ENCODE measurements at places on chromosomes 4 and X.

DNA sequence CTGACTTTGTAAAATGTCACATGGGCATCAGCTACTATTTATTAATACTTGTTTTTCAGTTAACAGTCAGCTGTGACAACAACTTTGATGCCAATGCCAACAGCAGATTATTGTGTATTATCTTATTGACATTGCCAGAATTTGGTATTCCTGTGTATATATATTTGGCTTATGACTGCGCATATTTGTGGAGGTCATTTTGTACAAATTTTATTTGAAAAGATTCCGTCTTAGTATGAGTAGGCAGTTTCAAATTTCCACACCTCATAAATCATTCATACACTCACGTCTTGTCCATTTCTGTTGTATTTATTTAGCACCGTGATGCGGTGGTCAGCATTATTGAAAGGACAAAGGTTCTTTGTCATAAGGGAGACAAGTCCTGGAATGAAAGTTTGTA is 558.2 kb upstream of the NDST4 start:
- no peak for DNase-seq

DNA sequence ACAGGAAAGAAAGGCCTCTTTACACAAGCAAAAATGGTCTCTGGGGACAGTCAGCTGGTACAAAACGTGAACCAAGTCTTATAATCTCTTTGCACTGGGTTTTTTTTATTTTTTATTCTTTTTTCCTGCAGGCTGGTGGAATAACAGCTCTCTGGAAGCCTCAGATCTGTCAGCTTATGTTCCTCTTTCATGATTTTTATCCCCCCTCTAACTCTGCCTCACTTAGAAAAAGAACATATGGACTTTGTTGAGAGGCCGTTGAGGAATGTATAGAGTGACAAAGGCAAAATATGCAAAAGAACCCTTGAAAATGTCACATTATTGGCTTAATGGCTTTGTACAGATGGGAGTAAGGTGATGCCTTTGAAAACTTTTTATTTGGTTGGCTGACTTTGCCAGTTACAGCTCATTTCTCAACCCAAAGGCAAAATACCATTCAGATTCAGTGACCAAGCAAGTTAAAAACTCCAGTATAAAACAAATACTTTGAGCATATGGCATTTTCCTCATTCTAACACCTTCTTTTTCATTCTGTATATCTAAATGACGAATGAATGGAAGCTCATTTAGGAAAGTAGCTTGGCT is 111.1 kb downstream of the RNF150 start:
- no peak for DNase-seq

GRCh38 chr4:176320340-176320975 is 692 bp downstream of the SPCS3 start:
- DNase-seq: peak; percentile 92

DNA sequence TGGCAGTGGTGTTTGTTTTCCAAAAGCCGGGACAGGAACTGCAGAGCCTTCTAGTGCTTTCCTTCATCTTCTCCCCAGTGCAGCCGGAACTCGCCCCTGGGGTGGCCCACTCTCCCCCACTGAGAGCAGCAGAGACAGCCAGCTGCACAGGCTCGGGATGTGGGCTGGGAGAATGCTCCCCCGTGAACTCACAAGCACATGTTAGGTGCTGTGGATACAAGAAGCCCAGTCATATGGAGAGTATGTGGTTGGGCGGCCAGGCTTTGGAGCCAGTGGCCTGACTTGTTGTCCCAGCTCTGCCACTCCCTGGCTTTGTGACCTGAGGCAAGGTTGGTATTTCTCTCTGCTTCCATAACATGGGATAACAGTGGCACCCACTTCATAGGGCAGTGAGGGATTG is 9.4 kb upstream of the KIAA0232 start:
- DNase-seq: no peak

DNA sequence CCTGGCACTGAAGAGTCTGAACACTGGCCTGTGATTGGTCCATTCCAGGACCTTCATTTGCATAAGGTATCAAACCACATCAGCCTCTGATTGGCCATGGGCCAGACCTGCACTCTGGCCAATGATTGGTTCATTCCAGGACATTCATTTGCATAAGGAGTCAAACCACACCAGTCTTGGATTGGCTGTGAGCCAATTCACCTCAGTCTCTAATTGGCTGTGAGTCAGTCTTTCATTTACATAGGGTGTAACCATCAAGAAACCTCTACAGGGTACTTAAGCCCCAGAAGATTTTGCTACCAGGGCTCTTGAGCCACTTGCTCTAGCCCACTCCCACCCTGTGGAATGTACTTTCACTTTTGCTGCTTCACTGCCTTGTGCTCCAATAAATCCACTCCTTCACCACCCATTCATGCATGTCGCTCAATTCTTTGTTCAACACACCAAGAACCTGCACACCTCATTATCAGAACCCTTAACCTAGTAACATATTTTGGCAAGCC is 14.2 kb upstream of the HERC5 start:
- DNase-seq: no peak

- no peak for DNase-seq
These were observed 56.2 kb upstream of the ANKRD50 start for GRCh38 chr4:124768596-124769365.

GRCh38 chrX:70128071-70128470 is 5.2 kb upstream of the IGBP1 start:
- DNase-seq: no peak

DNA sequence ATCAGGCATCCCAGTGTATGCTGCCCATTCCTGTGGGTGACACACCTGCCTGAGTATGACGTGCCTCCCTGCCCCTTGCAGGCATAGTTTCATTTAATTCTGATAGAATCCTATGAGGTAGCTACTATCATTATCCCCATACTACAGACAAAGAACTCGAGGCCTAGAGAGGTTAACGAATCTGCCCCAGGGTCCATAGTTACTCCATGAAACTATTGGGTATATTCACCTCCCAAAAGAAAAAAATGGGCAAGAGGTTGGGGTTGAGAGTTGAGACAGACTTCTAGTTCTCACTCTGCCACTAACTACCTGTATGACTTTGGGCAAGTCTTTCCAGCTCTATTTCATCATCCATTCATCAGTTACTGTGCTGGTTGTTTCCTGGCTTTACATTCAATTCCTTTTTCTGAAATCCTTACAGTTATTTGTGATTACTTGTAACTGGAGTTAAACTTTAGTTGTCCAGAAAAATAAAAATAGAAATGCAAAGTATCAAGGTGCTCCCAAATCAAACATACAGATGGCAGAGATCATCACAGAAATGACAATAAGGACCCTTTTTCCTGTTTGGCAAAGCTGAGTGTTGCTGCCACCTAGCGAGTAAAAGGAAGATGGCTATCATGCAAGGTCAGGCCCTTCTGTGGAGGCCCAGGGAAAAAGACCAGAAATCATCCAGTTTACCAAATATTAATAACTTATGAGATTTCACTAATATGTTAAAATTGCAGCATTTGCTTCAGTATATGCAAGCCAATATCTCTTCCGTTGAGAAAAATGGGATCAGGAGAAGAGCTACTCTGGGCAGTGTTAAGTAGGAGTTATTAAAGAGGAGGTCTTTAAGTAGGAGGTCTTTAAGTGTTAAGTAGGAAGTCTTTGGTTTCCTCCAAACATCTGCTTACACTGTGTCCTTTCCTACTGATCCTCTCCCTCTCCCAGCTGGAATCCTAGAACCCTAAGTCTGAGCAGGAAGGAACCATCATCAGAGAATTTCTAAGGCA is 17.1 kb upstream of the MAP7D3 start:
- peak; percentile 52 for DNase-seq

DNA sequence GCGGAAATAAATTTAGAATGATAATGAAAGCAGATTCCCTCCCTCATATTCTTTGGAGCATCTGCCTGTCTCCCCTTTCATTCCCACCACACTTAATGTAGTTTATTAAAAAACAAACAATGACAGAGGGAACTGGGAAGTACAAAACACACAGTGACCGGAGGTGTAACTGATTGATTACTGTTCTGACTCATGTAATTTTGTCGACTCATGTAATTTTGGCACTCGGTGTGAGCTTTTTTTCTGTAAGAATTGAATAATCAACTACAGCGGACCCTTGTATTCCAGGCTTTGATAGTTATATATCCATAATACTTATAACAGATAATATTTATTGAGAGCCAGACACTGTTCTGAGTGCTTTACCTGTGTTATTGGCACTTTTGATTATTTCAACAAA is 110.4 kb downstream of the PALLD start:
- DNase-seq: no peak

DNA sequence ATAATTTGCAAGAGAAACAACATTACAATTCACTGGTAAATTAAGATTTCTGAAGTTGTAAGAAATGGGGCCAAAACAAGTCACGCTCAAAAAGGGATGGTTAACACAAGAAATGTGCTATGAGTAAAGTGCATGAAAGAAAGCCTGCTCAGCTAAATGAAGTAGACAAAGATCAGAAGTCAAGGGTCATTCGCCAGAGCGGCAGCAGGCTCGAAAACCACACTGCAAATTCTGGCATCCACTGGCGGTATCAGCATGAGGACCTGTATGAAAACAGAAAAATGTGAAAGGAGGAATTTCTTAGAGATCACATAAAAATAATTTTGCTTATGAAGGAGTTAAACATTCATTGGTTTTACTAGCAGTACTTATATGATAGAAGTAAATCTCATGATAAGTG is 49.6 kb downstream of the FBXL5 start:
- DNase-seq: no peak

- peak; percentile 24 for DNase-seq
These were observed 1.7 kb downstream of the CTBP1 start for GRCh38 chr4:1246901-1247863.
